ENCODE measurements at places on chromosomes 5 and 9. TPM values are rescaled to one million over a fixed set of nuclear protein-coding genes. Genes with fewer than 3 reads are reported as not detected.
A peak's percentile ranks its signal among the peaks of the same experiment; 100 is the strongest.

DNA sequence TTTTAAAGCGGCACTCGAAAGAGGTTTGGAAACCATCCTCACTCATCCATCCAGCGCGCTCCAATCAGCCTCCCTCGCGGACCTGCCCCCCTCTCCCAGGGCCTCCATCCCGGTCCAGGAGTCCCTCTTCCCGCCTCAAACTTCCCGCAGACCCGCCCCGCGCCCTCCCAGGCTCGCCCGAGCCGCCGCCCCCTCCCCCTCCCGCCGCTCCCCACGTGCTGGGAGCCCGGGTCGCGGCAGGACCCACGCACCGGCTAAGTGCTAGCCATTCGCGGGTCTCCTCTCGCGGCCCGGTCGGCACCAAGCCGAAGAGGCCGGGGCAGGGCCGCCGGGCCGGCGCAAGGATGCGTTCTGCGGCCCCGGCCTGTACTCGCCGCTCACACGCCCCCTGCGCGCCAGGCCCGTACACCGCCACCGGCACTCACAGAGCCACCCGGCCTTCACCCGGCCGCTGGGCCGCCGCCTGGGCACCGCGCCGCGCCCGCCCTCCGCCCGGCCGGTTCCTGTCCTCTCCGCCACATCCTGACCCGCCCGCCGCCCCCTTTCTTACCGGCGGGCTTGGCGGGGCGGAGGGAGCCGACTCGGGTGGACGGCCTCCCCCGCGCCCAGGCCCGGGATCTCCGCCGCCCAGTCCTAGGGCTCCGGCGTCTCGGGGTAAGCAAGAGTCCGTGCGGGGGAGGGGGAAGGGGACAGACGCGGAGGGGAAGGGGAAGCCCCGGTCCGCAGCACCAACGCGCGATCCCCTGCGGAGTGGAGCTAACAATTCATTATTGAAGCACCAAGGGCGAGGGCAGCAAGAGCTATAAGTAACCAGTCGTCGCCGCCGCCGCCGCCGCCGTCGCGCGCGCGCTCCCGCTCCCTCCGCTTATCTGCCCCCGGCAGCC is 576 bp downstream of the CHD1 start:
- DNase-seq = peak; percentile 33

Gene SMIM32
- not detected for total RNA-seq

DNA sequence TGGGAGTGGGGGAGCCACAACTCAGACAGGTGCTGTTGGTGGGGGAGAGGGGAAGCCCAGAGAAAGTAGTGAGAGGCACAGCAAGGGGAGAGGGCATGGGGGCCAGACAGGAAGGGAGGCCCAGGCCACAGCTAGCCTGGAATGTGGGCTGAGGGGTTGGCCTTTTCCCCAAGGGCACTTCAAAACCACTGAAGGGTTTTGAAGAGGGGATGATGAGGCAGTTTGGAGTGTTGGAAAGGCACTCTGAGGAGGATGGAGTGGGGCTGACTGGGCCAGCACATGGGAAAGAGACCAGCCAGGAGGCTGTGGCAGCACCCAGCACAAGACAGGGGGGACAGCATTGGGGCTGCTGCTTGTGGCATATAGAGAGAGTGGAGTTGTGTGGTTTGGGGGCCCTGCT is 3.8 kb downstream of the PSD2 start:
- DNase-seq = no peak

Gene EGR1
- 12.8 TPM for total RNA-seq

DNA sequence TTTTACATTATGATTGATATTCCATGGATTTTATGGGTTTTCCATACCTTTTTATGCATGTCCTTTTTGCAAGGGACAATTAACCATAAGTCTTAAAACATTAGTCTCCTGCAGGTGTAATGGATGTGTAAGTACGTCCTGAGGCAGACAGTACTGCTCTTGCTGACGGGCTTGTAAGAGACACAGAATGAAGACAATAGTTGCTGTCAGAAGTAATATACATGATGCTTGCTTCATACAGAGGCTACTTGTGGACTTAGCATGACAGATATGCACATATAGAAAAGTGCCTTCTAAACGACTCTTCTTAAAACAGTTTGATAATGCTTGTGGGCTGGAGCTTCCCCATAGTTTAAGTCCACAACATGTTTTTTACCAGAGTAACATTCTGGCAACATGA is 182.7 kb downstream of the SPATA31D1 start:
- no peak for DNase-seq

DNA sequence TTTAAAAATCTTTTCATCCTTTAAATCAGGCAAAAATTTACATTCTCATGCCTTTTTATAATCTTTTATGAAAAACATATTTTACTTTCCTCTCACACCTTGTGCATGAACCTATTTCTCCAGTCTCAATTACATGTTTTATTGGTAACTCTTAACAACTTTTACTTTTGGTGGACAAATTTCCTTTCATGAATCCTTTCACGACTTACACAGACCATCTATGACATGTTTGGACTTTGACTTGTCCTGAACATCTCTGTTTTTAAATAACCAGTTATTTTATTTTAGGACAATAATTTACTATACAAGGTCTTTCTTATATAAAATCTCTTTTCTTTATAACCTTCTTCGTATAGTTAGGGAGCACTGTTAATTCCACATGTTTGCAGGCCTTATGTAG is 26.5 kb upstream of the MTMR12 start:
- DNase-seq = no peak

GRCh38 chr5:79261897-79262296 is 26.0 kb downstream of the JMY start:
- no peak for DNase-seq

GRCh38 chr9:106771608-106772007 is 91.4 kb upstream of the ZNF462 start:
- DNase-seq = no peak

- no peak for DNase-seq
These were observed 26.8 kb upstream of the FOXI1 start for GRCh38 chr5:170078931-170079330.

GRCh38 chr5:146962801-146963355 is 84.3 kb upstream of the PPP2R2B start:
- no peak for DNase-seq

DNA sequence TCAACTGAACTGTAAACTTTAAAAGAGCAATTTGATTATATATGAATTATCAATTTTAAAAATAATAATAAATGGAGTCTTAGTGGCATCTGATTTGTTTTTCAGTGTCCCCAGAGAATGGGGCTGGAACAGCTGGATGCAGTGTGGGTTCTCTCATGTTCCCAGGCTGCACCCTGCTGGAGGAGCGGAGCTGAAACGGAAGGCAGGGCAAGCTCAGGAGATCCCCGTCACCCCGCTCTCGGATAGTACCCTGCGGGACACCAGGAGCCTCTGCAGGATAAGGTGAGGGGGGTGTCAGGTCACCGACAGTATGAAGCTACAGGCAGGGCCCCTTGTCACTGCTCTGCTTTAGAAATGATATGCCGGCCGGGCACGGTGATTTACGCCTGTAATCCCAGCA is 57.3 kb downstream of the S1PR3 start:
- DNase-seq = no peak

Gene NFIB
- total RNA-seq = not detected

DNA sequence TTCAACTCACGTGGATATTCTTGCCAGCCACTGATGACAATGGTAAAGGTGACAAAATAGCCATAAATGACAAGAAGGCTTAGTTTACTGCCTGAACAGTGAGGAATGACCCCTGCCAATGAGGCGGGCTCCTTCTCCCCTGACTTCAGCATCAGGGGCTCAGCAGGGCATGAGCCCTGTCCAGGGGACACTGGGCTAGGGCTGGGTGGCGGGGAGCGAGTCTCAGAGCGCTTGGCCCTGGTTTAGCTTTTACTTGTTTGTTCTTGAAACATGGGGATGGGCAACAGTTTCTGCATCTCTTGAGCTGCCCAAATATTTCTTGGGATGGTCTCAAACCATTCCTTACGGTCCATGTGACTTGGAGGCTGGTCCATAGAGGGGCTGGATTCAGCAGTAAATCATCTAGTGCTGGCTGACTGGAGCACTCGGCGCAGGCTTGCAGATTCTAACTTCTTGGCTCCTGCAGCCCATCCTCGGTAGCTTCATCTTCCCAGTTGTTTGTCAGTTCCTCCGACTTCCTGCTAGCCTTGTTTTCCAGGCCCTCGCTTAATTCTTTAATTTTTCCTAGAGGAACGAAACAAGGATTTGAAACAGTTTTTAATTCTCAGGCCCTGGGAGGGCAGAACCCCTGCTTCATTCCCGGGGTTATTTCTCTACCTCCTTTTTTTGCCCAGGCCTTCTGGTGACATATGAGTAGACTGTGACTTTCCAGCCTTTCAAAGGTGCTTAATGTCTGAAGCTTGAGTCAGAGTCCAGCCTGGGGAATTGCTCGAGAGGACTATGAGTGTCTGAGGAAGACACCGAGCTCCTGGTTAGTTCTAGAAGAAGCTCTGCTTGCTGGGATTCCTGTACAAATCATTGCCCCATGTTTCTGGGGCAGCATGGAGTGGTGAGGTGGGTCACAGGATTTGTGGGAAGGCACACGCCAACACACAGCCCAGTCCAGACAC is 4.5 kb upstream of the HMCN2 start:
- no peak for DNase-seq

DNA sequence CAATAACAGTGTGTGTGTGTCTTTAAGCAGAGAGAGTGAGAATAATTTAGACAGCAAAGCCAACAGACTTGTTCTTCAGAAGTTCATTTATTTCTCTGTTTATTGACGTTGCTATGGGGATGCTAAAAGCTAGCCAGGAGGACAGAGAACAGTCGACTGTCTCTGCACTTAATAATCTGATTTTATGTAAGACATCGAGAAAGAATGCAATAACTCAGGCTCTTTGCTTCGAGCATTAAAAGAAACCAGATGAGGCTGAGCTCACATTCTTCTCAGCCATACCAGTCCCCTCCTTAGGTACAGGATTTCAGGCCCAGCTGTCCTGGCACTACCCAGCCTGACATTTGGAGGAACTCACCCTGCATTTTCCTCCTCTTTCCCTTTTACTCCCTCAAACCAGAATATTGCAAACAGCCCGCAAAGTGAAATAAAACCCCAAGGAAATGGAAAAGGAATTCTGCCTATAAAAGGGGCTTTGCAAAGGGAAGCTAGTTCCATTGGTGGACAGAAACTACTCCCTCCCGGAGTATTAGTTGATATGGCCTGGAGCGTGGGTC is 44.5 kb upstream of the DPYSL3 start:
- DNase-seq = no peak

GRCh38 chr5:85345818-85346217 is 961.1 kb upstream of the EDIL3 start:
- no peak for DNase-seq

Gene FOXD4
- 0.22 TPM for total RNA-seq

DNA sequence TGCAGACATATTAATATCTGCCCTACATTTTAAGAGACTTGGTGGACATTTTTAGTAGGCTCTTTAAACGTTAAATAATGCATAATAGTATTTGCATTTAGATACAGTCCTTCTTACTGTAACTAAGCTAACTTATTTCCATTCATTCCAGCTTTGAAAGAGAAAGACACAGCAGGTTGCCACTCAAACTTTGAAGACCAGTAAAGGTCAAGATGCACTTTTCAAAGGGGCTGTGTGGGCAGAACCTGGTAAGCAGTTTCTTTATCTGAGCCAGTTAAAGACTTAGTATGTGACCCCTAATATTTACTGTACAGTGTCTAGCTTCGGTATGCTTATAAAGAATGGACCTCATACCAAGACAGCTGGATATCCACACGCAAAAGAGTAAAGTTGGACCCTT is 20.8 kb downstream of the PLGRKT start:
- DNase-seq = no peak

GRCh38 chr9:136700304-136700703 is 12.1 kb upstream of the DIPK1B start:
- no peak for DNase-seq

DNA sequence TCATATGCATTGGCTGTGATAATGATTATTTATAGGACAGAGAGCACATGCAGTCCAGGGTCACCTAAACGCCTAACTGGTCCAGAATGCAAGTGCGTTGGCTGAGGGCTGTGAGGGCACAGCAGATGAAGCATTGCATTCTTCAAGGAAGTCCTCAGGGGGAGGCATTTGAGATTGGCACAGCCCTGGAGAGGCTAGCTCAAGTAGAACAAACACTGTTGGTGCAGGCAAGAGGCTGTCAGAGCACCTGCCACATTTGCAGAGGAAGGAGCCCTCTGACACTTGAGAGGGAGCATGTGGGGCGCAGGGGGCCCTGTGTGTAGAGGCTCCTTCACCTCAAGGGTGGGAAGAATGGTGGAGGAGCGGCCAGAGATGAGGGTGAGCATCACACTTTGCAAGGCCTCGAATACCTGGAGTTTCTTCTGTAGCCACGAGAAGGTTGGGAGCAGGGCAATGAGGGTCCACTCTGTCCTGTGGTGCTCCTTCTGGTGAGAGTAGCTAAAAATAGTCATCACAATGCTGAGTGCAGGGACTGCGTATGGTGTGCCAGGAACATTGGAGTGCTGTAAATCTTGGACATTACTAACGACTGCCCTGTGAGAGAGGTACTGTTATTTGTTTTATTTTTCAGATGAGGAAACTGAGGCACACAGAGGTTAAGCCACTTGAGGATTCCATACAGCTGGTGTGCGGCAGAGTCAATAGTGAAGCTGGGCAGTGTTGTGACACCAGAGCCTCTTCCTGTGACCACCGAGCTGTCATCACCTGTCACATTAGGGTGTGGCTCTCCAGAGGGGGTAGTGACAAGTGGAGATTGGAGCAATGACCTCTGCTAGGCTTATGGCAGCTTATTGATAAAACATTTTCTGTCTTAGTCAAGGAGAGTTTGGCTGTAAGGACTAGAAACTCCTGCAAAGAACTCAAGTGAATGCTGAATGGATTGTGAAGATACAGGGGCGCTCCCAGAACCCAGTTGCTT is 100.2 kb downstream of the PIP5K1B start:
- DNase-seq = no peak

DNA sequence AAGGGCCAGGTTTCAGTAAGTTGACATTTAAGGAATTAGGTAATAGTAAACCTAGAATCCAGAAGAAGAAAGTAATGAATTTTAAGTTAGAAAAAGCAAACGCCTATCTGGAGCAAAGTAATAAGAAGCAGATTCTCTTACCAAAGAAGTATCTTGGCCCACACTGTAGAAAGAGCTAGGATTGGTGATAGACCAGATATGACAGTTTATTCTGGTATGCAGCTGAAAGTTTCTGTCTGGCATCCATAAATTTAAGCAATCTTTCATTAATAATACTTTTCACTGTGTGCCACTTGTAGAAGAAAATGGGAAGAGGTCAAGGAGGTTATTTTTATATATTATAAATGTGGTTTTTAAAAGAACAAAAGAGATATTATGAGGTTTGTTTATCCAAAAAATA is 3.0 kb downstream of the RECK start:
- DNase-seq = no peak

Data from naive thymus-derived CD4-positive, alpha-beta T cell (primary cell).